Activated CD4-positive, alpha-beta memory T cell treated with anti-CD3 and anti-CD28 coated beads, Interleukin-2, amount 10 ng/mL, durations not matched to agents 7 days and 5 days (primary cell): ENCODE measurements at places on chromosomes 3 and 15. TPM values are rescaled to one million over a fixed set of nuclear protein-coding genes. Genes with fewer than 3 reads are reported as not detected.
A peak's percentile ranks its signal among the peaks of the same experiment; 100 is the strongest.

- H3K36me3 ChIP-seq: peaks cover 33% of the 10 kb centered on the region
- no peak overlapping the region for H3K27ac ChIP-seq
- no peaks in the 10 kb centered on the region for H3K27me3 ChIP-seq
- peaks cover 36% of the 10 kb centered on the region for H3K4me1 ChIP-seq
- DNase-seq: no peak
Observed at GRCh38 chr3:52458770-52459545, 3.6 kb downstream of the NISCH start.

- H3K27ac ChIP-seq: no peak overlapping the region
- H3K4me1 ChIP-seq: no peaks in the 10 kb centered on the region
- no peak overlapping the region for H3K4me3 ChIP-seq
- H3K36me3 ChIP-seq: no peaks in the 10 kb centered on the region
- H3K27me3 ChIP-seq: no peaks in the 10 kb centered on the region
- no peak for DNase-seq
Observed at GRCh38 chr3:243356-243725, 46.8 kb downstream of the CHL1 start.

DNA sequence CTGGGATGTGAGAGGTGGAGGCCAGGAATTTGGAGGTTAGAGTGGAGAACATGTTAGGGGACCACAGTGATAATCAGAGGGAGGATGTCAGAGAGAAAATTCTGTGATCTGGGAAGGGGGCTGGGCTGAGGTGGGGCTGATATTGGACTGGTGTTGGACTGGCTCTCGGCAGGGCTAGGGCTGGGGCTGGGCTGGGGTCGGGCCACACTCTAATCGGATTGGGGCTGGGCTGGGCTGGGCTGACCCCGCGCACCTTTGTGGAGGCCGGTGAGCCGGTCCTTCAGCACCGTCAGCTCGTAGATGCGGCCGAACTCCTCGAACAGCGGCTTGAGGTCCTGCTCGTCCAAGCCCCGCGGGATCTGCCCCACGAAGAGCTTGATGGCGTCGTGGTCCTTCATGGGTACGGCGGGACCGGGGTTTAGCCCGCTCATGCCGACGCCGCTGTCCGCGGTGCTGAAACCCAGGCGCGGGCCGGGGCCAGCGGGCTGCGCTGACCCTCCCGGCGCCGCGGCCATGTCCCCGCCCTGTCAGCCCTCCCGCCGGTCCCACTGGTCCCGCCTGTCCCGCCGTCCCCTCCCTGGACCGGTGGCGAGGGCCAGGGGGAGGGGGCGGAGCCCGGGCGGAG is 485 bp downstream of the CELF6 start:
- no peak overlapping the region for H3K27ac ChIP-seq
- peak overlapping the region; percentile 65 for H3K4me3 ChIP-seq
- H3K27me3 ChIP-seq: peaks cover 23% of the 10 kb centered on the region
- peaks cover 24% of the 10 kb centered on the region for H3K4me1 ChIP-seq
- H3K36me3 ChIP-seq: no peaks in the 10 kb centered on the region

ITGA11 gene
- 0.73 TPM for total RNA-seq

- no peak for DNase-seq
- H3K27me3 ChIP-seq: peaks cover 1% of the 10 kb centered on the region
- no peaks in the 10 kb centered on the region for H3K4me1 ChIP-seq
- H3K27ac ChIP-seq: no peak overlapping the region
- H3K4me3 ChIP-seq: no peak overlapping the region
- no peaks in the 10 kb centered on the region for H3K36me3 ChIP-seq
Observed at GRCh38 chr3:40187945-40188344, 121.6 kb upstream of the EIF1B start.
